ENCODE measurements at places on chromosomes 7 and 10. TPM values are rescaled to one million over a fixed set of nuclear protein-coding genes. Genes with fewer than 3 reads are reported as not detected.

DNA sequence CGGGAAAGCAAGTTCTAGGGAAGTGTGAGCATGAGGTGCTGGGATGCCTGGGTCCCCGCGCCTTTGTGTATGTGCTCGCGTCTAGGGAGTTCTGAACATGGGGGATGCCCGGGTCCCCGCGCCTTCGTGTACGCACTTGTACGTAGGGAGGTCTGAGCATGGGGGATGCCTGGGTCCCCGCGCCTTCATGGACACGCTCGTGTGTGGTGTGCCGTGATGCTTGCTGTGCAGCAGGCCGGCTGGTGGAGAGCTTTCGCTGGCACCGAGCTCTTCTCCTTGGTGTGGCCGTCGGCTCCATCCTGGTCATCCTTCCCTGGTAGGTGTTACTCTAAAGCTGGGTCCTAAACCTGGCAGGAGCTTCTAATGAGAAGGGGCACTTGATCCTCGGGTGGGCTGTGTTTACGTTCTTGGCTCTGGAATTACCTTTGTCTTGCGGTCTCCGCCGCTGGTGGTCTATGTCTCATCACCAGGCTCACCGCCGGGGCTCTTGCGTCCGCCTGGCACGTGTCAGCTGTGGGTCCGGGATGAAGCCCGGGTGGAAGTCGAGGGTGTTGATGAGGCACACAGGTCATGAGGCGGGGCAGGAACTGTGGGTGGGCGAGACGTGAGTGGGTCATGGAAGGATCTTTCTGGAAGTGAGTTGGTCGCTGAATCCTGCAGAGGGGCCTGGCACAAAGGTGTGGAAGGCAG lies 63.5 kb downstream of the DNAJB6 start:
- H3K4me1 ChIP-seq = peaks cover 41% of the 10 kb centered on the region
- no peaks in the 10 kb centered on the region for H3K27me3 ChIP-seq
- H3K27ac ChIP-seq = peak overlapping the region; percentile 86
- H3K36me3 ChIP-seq = no peaks in the 10 kb centered on the region
- no peak overlapping the region for H3K4me3 ChIP-seq

- DNase-seq = peak; percentile 56
- no peaks in the 10 kb centered on the region for H3K27me3 ChIP-seq
- H3K27ac ChIP-seq = peak overlapping the region; percentile 96
- H3K4me1 ChIP-seq = peaks cover 24% of the 10 kb centered on the region
Measured at GRCh38 chr7:106283831-106284713, 711 bp downstream of the NAMPT start.

DNA sequence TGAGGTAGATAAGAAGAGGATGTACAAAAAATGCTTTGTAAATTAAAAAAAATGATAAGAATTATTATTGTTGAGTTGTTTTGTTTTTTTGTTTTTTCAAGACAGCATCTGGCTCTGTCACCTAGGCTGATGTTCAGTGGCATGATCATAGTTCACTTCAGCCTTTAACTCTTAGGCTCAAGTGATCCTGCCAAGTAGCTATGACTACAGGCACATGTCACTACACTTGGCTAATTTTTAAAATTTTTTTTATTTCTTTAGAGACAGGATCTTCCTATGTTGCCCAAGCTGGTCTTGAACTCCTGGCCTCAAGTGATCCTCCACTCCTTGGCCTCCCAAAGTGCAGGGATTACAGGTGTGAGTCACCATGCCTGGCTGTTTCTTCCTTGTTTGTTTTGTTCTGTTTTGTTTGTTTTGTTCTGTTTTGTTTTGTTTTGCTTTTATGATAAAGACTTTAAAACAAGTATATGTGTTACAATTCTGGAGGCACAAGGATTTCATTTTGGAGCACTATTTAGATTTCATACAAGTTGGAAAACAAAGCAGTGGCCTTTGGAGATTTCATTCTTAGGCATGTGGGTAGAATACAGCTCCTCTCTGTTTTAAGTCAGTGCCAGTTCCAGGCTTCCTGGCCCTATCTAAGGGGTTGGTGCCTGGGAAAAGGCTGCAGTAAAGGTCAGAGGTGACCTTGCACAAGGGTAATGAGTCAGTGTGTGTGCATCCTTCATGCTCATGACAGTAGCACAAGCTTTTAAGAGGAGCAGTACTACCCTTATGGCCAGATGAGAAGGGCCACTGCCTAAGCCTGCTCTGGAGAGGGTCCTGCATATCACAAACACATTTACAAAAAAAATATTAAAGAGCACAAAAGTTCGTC lies 17.9 kb downstream of the FGFBP3 start:
- no peaks in the 10 kb centered on the region for H3K36me3 ChIP-seq
- no peak for DNase-seq
- peaks cover 4% of the 10 kb centered on the region for H3K4me1 ChIP-seq
- H3K27ac ChIP-seq = no peak overlapping the region
- no peak overlapping the region for H3K4me3 ChIP-seq

GRCh38 chr7:47046949-47047348 lies 535.0 kb downstream of the TNS3 start:
- no peak overlapping the region for H3K27ac ChIP-seq
- no peak for DNase-seq
- no peak overlapping the region for H3K4me3 ChIP-seq

DNA sequence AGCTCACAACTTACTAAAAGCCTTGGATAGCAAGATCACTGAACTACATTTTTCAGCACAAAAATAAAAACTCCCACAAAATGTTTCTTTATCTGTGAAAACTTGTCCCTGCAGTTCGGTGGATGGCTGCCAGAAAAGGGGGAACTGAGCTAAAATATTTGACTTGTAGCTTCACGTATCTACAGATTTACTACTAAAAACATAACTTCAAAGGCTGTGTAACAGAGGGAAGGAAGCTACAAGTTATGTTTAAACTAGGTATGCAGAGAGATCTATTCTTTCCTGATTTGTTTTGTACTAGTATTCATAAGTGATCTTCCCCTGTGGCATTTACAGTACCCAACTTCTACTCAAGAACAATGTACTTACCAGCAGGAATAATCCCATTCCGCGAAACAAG lies 25.1 kb downstream of the SGCE start:
- DNase-seq = no peak
- peaks cover 18% of the 10 kb centered on the region for H3K4me1 ChIP-seq
- no peak overlapping the region for H3K4me3 ChIP-seq
- H3K27me3 ChIP-seq = no peaks in the 10 kb centered on the region
- no peak overlapping the region for H3K27ac ChIP-seq
- H3K36me3 ChIP-seq = peaks cover 6% of the 10 kb centered on the region

DNA sequence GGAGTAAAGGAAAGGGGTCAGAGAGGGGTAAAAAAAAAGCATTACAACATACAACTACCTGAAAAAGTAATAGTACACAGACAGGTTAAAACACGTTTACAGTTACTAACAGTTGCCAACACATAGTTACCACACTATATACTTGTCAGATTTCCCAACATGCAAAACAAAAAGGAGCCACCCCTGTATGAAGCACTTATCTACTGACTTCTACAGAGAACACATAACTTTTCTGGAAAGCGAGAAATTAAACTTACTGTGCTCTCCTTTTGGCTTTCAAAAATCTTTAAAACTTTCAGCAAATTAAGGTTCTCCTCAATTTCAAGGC lies 2.1 kb downstream of the ABI1 start:
- peak overlapping the region; percentile 98 for H3K27ac ChIP-seq
- no peak for DNase-seq
- no peaks in the 10 kb centered on the region for H3K27me3 ChIP-seq
- no peaks in the 10 kb centered on the region for H3K36me3 ChIP-seq
- peak overlapping the region; percentile 91 for H3K4me3 ChIP-seq
- H3K4me1 ChIP-seq = peaks cover 43% of the 10 kb centered on the region

GRCh38 chr7:31100871-31101270 lies 48.8 kb downstream of the ADCYAP1R1 start:
- DNase-seq = no peak
- no peaks in the 10 kb centered on the region for H3K4me1 ChIP-seq
- no peaks in the 10 kb centered on the region for H3K36me3 ChIP-seq

GRCh38 chr7:98394377-98394836 lies 6.5 kb downstream of the BAIAP2L1 start:
- DNase-seq = no peak
- H3K4me3 ChIP-seq = no peak overlapping the region
- H3K36me3 ChIP-seq = no peaks in the 10 kb centered on the region
- no peaks in the 10 kb centered on the region for H3K4me1 ChIP-seq

GRCh38 chr7:120304674-120305073 lies 31.7 kb downstream of the KCND2 start:
- no peaks in the 10 kb centered on the region for H3K27me3 ChIP-seq
- DNase-seq = no peak
- no peaks in the 10 kb centered on the region for H3K4me1 ChIP-seq

DNA sequence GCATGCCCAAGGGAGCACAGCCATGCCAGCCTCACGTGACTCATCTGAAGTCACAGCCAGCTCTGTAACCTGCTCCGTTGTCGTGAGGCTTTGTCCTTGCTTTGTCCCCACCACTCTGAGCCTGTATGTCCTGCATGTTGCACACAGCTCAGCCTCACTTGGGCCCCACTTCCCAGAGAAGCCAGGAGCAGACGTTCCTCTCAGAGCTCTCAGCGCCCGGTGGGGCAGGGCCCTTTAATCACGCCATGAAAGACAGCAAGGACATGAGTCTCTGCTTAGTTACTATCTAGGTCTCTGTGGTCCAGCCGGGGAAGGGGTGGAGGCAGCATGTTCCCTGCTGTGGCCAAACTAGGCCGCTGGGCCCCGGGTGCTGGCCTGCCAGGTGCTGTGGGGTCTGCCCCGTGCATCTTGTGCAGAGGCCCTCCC lies 127.4 kb upstream of the FAM20C start:
- H3K4me3 ChIP-seq = no peak overlapping the region
- H3K36me3 ChIP-seq = no peaks in the 10 kb centered on the region
- DNase-seq = no peak
- H3K27ac ChIP-seq = no peak overlapping the region
- peaks cover 5% of the 10 kb centered on the region for H3K27me3 ChIP-seq

The NPC1L1 gene
- total RNA-seq = not detected

DNA sequence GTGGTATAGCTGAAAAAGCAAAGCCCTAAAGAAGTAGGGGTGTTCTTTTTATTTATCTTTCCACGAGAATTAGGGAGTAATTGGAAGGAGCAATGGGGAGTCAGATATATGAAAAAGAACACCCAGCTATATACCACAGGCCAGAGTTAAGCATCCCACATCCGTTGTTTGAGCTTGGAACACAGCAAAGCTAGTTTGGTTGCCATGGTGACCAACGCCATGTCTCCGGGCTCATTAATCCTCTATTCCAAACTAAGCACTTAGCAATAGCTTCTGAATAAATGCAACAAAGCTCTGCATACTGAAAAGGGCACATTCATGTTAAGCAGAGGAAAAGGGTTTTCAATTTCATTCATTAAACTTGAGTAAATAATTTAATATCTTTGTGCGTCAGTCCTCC lies 23.5 kb downstream of the ASB4 start:
- H3K36me3 ChIP-seq = no peaks in the 10 kb centered on the region
- no peak overlapping the region for H3K27ac ChIP-seq
- no peaks in the 10 kb centered on the region for H3K27me3 ChIP-seq

DNA sequence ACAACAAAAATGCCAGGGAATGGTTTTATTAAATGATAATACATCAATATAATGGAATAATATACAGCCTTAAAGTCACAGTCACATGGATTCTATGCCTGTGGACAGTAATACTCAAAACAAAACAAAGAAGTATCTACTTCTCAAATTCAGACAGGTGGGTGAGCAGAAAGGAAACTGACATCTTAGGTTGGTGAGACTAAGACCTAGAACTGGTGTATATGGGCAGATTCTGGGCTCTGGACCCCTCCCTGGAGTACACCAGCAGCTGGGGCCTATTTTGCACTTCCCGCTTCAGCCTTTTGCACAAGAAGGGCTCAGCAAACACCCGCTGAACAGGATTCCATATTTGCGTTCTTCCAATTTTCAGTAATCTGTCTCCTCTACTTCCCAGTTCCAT lies 5.4 kb upstream of the FIS1 start:
- H3K27me3 ChIP-seq = no peaks in the 10 kb centered on the region
- no peaks in the 10 kb centered on the region for H3K36me3 ChIP-seq
- DNase-seq = no peak
- no peak overlapping the region for H3K27ac ChIP-seq
- no peak overlapping the region for H3K4me3 ChIP-seq

DNA sequence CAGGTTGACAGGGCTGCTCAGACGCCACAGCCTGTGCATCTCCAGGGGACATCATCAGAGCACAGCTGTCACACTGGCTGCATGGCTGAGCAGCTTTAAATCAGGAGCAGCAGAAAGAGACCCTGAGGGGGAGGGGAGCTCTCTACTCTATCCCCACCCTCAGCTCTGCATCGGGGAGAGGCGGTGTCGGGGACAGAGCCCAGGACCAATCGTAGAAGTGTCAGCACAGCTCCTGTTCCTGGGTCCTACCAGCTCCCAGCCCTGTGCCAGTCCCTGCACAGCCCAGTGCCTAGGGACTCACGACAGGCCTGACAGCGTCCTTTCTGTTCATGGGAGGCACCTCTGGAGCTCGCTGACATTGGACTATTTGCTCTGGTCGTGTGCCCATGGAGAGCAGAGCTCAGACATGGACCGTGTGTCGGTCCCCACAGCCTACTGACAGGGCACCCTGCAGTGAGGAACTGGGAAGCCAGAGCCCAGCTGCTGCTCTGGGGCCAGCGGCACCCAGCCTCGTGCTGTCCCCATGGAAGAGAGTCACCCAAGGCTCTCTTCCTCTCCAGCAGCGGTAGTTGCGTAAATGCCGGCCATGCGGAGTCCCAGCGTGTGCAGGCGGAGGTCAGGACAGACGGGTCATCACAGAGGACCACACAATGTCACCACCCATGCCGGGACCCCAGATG lies 20.4 kb upstream of the ANTXRL start:
- no peak for DNase-seq
- H3K27ac ChIP-seq = no peak overlapping the region
- no peaks in the 10 kb centered on the region for H3K36me3 ChIP-seq
- H3K27me3 ChIP-seq = no peaks in the 10 kb centered on the region
- no peak overlapping the region for H3K4me3 ChIP-seq

The DNAH11 gene
- 0.52 TPM for total RNA-seq

DNA sequence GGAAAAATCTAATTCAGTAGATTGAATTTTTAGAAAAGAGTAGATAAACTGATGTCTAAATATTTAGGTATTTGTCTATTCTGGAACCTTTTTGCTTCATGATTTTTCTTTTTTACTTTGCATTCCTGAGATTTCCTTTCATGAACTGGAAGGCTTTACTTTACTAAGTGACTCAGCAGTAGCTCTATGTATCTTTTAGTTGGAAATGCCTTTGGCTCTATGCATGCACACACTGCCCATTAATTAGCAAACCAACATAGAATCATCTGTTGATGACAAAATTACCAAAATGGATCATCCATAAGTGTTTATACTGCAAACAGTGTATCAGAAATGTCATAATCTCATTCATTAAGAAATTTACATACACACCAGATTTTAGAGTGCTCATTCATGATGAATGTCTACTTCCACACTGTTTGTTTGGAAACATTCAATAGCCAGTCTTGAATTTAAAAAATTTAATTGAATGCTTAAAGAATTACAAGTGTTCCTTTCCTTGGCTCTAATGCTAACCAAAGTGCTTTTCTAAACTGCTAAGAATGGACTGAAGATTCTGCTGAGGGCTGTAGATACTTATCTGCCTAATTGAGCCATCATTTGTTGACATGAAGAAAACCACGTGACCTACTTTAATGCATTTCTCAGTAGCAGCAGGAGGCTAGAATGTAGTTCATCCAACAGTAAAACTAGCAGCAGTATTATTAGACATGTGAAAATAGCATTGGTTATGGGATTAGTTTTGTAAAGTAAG lies 282.0 kb downstream of the ADK start:
- no peaks in the 10 kb centered on the region for H3K4me1 ChIP-seq
- no peaks in the 10 kb centered on the region for H3K27me3 ChIP-seq
- no peak for DNase-seq
- H3K4me3 ChIP-seq = no peak overlapping the region

The TMEM176A gene
- total RNA-seq = 32.6 TPM

All from heart right ventricle (tissue), 16 donors.